ENCODE measurements at places on chromosomes 3 and 15.

DNA sequence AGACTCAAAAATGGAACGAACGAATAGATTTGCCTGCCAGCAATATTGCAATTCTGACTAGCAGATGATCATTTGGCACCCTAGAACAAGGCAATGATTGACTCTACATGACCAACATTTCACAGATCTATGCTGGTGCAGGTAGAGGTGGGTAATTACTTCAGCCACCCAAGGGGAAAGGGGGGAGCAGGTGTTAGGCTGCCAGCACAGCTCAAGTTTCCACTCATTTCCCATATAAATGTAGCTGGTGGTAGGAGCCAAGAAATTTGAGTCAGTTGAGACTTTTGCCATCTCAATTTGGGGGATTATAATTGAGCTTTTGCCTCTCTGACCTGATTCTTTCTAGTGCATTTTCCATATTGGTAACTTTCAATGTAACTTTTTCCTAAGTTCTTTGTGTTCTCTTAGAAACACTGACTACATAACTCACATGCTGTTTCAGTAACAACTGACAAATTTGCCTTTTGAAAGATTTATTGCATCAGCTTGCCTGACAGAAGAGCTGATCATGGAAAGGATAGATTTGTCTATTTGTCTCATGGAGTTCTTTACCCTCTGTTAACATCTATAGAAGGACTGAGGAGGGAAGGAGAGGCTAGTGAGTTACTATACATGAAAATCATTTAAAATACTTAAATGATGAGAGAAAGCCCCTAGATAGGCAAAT lies 902.5 kb downstream of the ZPLD1 start:
- no peak for DNase-seq

GRCh38 chr3:39130693-39131265 lies 22.6 kb downstream of the CSRNP1 start:
- no peak for DNase-seq

- no peak for DNase-seq
Measured at GRCh38 chr15:39573844-39574243, 7.0 kb upstream of the THBS1 start.

- no peak for DNase-seq
Measured at GRCh38 chr15:56667517-56667916, 65.8 kb downstream of the ZNF280D start.

DNA sequence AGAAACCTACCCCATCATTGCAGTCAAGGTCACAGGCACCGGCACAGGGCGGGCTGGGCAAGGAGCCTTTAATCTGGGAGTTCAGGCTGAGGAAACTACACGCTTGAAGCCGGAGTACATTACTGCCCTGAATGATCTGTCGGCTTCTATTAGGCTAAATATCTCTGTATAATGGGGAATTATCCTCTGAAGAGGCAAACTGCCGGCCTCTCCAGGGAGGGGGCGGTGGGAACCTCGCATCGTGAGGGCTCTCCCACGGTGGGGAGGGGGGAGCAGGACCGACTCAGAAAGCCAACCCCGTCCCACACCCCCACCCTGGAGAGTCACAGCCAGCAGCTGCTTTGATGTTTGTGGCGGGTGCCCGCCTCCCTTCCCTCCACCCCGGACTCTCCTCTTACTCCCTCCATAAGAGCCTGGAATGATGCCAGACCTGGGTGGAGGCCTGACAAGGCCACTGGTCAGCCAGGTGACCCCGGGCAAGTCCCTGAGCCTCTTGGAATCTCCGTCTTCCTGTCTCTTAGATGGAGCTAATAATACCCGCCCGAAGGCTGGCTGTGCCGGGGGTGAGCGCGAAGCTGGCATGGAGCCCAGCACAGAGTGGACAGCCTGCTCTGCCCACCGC lies 63.4 kb upstream of the LINGO1 start:
- no peak for DNase-seq
